ENCODE measurements at places on chromosomes 4 and X.

GRCh38 chr4:17335371-17335770 lies 176.5 kb downstream of the QDPR start:
- DNase-seq = no peak

- DNase-seq = no peak
Observed at GRCh38 chrX:68695206-68695845, 47.9 kb downstream of the STARD8 start.

GRCh38 chr4:146260521-146260920 lies 46.2 kb downstream of the REELD1 start:
- no peak for DNase-seq

- no peak for DNase-seq
Observed at GRCh38 chrX:72349190-72349589, 43.5 kb upstream of the CITED1 start.

DNA sequence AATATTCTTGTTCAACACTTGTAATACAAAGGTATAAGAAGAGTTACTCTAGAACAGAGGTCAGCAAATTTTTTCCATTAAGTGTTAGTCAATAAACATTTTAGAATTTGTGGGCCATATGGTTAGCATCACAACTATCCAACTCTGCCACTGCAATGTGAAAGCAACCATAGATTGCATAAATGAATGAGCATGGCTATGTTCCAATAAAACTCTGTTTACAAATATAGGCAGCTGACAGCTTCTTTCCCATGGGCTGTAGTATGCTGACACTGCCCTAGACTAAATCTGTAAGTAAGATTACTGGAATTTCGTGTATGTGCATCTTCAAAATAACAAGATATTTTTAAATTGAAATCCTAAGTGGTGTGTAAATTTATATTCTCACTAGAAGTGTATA lies 73.7 kb downstream of the GABRA2 start:
- no peak for DNase-seq

- no peak for DNase-seq
Observed at GRCh38 chr4:2287594-2287915, 25.6 kb upstream of the MXD4 start.

GRCh38 chr4:4461850-4462249 lies 74.9 kb downstream of the NSG1 start:
- peak; percentile 89 for DNase-seq

- DNase-seq = peak; percentile 73
Observed at GRCh38 chrX:140918398-140919038, 83.9 kb upstream of the SPANXB1 start.

DNA sequence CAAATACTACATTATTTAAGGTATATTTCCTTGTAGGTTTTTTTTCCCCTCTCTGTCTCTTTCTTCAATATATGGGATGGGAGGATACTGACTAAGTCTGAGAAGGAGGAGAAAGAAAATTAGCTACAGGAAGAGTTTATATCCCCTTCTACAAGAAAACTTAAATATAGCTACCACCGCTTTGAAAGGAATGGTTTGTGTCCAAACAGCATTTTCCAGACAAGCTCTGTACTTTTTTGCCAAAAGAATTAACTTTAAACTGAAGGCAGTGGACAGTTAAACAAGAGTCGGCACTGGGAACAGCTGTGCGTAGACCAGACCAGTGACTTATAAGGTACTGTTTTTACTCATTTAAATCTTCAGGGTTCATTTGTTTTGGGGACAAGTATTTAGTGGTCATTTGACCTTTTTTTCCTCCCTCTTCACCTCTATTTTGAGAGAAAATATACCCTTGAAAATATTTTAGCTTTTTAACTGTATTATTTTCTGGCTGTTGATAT lies 303.7 kb downstream of the ARHGAP24 start:
- no peak for DNase-seq

- no peak for DNase-seq
Observed at GRCh38 chrX:68842781-68843581, 14.2 kb downstream of the EFNB1 start.

- no peak for DNase-seq
Observed at GRCh38 chr4:181807771-181808170, 435.4 kb upstream of the TENM3 start.

GRCh38 chr4:39367166-39367565 lies 1.0 kb upstream of the RFC1 start:
- no peak for DNase-seq

DNA sequence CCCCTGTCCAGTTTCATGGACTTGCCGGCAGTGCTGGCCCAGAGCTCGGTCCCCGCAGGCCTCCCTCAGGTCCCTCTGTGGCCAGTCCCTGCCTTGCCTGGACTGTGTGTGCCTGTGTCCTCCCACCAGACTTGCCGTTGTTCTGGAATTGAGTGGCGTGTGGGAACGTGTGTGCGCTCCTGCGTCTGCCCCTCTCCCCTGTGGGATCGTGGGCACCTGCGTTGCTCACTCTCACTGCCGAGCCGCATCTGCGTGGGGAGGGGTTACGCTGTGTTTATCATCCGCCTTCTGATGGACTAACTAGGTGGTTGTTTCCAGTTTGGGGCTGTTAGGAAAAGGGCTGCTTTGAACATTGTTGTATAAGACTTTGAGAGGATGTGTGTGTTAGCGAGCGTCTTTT lies 21.2 kb downstream of the PCGF3 start:
- peak; percentile 30 for DNase-seq

DNA sequence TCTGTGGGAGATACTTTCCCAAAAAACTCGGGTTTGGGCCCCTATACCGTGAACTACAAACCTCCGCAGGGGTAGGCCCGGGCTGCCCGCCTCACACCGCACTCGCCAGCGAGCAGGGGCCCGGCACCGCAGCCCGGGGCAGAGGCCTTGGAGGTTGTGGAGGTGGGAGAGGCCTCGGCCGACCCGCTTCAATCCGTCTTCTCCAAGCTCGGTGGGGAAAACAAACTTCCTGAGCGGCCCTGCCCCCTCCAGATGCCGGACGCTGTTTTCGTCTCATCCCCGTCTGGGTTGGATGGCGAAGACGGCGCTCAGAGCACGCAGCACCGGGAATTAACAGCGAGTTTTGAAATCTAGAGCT lies 442 bp upstream of the MCUB start:
- no peak for DNase-seq

GRCh38 chr4:82969414-82969813 lies 41.2 kb downstream of the LIN54 start:
- no peak for DNase-seq

GRCh38 chrX:93868289-93868965 lies 194.4 kb downstream of the FAM133A start:
- DNase-seq = no peak

DNA sequence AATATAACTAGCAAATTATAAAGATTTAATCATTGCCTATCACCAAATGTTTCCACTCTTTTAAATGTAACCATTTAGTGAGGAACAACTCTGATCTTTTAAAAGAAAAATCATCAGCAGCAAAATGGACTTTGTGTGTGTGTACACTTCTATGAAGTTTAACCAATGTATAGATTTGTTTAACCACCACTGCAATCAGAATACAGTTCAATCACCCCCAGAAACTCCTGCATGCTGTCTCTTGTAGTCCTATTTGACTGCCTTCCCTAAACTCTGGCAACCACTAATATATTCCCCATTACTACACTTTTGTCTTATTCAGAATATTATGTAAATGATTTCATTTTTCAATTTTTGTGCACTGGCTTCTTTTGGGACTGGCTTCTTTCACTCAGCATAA lies 1.7 kb upstream of the TCEAL8 start:
- DNase-seq = no peak
